Stimulated activated CD8-positive, alpha-beta memory T cell treated with anti-CD3 and anti-CD28 coated beads, Interleukin-15, amount 100 ng/mL, for 24 hours (primary cell): ENCODE measurements at places on chromosomes 2 and 18.

DNA sequence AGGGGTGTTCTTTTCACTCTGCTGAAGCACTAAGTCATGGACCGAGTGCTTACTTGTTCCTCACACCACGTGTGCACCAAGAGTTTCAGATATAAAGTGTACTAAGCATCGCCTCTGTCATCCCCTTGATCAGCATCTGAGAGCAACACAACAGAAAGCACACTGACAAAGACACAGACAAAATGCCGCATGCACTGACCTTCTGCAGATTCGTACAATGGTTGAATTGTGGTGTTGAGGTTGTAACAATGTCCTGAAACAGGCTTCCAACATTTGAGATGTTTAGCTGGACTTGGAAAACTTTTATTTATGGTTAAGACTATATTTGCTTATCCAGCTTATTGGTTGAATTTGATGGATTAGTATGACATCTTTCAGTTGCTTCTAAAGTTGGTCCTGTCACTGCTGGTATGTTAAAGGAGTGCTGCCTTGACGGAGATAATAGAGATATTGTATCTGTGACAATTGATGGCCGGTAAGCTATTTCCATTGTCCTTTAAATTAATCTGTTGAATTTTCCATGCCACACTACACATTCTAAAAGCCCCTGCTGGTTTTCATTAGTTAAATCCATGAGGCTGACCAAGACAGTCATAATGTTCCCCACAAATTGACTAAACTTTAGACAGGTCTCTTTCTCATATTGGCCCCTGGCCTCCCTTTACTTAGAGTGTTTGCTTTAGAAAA lies 99.9 kb downstream of the CBLN2 start:
- no peak for DNase-seq

- no peak for DNase-seq
Observed at GRCh38 chr2:56053679-56054078, 130.1 kb upstream of the EFEMP1 start.

GRCh38 chr18:36688020-36688965 lies 140.5 kb downstream of the TPGS2 start:
- DNase-seq = peak; percentile 6

DNA sequence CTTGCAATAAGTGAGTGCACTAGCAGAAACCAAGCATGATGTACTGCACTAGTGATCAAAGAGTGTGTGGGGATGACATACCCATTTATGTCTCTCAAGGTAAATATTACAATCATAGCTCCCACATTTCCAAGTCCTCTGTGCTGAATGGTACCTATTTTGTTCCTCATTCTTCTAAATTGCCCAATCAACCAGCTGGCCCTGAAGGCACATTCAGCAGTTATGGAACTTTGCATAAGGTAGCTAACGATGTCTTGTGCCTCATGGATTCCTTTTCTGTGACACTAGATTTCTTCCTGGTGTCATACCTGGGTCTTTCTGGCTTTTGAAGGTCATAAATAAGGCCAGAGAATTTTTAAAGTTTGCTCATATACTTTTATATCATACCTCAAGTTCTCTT lies 963.0 kb downstream of the SLC4A3 start:
- no peak for DNase-seq

GRCh38 chr2:128538396-128538795 lies 219.7 kb upstream of the HS6ST1 start:
- DNase-seq = no peak

DNA sequence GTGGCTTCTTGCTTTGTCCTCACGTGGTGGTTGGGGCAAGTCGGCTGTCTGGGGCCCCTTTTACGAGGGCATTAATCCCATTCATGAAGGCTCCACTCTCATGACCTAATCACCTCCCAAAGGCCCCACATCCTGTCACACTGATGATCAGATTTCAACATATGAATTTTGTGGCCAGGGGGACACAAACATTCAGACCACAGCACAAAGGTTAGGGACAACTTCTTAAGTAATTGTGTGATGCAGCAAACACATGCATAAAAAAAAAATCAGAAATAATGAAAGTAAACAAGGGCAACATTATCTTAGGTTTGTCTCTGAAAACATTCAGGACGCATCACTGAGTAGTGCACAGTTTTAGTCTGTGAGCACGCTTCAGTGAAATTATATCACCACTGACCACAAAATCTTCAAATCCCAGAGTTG lies 54.2 kb upstream of the FRZB start:
- DNase-seq = no peak

DNA sequence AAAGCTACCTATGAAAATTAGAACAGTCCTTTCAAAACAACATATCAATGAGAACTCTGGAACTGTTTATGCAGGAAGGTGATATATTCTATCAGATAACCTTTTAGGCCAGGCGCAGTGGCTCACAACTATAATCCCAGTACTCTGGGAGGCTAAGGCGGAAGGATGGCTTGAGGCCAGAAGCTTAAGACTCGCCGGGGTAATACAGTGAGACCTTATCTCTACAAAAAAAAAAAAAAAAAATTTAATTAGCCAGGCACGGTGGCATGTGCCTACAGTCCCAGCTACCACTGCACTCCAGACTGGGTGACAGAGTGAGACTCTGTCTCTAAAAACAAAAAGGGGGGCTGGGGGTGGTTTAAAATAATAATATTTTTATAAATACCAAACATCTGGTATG lies 77.9 kb downstream of the OSBPL1A start:
- DNase-seq = no peak

GRCh38 chr2:20226152-20226545 lies 1.2 kb upstream of the SDC1 start:
- no peak for DNase-seq

DNA sequence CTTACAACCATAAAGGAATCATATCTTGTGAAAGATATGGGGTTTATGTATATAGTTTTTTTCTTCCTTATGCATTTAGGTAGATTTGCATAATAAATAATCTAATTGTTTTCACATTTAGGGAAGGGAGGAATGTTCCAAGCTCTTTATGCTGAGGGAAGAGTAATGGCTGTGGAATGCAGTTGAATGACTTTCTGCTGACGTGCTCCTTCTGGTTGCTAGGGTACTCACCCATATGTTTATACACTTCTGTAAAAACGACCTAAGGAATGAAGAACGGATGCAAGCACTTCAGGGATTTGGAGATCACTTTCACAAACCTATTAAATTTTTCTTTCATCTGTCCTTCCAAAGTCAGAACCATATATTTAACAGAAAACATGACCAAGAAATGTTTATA lies 29.2 kb upstream of the PPP4R1 start:
- DNase-seq = no peak

DNA sequence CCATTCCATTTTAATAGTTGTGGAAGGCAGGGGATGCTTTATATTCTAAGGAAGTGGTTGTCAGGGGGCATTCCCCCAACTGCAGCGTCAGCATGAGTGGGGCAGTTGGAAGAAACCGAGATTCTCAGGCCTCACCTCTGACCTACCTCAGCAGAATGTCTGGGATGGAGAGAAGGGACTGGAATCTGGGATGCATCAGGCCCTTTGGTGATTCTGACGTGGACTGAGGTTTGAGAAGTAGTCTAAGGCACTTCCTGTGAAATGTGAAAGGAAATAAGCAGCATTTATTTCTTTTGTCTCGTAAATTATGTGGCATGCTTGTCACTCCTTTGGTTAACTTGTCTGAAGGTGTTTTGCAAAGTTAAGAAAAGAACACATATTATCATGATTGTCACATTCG lies 540.7 kb upstream of the NETO1 start:
- DNase-seq = no peak

DNA sequence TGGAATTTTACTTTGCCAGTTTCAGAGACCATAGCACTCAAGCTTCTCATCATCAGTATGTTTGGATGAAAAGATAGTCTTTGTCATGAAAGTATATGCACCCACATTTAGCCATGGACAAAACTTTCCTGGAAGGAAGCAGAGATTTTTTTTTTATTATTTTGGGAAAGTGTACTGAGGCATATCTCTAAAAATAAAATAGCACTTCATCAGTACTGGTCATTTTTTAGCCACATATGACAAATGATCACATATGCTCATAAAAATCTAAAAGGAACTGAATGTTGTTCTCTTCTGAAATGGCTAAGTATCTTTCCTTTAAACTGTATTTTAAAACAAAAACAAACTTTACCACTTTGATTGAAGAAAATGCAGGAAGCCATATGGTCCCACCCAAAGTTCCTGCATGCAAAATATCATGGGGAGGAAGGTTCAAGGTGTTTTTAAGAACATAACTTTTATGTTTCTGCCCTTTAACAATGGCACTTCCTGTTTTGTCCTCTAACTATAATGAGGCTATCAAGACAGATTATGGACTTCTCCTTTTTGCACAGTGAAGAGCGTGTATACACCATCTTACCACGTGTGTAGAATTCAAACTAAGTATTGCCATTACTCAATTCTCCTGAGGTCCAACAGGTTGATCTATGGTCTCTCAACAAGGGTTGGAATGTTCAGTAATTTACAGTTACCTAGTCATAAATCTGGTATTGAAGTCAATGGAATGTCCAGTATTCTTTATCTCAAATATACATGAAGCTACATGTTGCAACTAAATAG lies 77.1 kb upstream of the SLC39A10 start:
- no peak for DNase-seq

DNA sequence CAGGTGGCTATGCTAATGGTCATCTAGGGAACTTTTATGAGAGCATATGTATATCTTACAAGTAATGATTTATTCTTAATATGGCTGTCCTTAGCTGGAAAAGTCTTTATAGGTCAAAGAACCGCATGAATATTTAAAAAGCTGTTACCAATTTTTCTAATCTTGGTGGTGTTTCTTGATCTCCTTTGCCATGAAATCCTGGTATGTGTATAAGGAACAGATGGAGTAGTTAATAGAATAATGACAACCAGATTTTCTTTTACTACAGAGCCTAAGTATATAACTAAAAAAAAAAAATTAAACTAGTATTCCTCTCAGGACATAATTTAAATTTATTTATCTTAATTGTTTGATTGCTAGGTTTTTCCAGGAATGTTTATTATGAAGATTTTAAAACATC lies 74.5 kb downstream of the RHBDD1 start:
- DNase-seq = no peak

GRCh38 chr2:217810260-217810659 lies 192.5 kb downstream of the TNS1 start:
- no peak for DNase-seq

GRCh38 chr18:21281603-21282002 lies 39.6 kb downstream of the GREB1L start:
- DNase-seq = no peak

GRCh38 chr18:58241877-58242276 lies 197.9 kb downstream of the NEDD4L start:
- DNase-seq = no peak

DNA sequence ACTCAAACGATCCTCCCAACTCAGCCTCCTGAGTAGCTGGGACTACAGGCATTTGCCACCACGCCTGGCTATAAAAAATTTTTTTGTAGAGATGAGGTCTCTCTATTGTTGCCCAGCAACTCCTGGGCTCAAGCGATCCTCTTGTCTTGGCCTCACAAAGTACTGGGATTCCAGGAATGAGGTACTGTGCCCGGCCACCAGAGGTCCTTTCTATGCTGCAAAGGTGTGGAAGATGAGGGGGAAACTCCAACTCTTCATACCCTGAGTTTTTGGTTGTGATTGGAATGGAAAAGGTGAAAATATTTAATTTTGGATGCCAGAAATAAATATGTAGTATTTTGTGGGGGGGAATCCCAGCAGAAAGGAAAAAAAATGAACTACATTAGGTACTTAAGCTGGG lies 36.0 kb downstream of the MRPL33 start:
- no peak for DNase-seq

DNA sequence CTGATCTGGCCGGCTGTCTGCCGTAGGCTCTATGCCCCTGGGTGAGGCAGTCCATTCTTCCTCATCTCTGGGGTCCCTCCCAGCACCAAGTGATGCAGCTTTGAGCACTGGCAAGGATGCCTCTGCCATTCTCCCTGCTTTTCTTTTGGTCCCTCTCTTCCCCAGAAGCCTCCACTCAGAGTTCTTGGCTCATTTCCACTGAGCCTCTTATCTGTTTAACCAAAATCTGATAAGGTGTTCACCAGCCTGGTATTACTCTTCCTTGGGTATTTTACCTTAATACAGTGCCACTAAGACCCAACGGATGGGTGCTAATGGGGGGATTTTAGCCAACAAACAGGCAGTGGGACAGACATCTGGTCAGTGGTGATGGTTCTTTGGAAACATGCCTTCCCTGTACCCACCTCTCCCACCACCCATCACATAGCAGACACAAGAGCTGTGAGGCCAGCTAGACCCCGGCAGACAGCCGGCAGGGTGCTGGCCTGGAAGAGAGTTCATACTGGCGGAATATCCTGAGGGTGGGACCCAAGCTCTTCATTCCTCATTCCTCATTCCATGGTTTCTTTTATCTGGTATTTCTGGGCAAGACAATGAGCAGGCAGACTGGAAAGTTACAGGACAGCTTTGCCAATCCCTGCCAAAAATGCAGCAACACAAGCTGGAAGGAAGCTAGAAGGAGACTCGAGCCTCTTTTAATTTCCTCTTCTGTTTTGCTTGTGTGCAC lies 34.6 kb downstream of the ZBTB7C start:
- no peak for DNase-seq

- no peak for DNase-seq
Observed at GRCh38 chr18:63339920-63340484, 20.4 kb upstream of the BCL2 start.

DNA sequence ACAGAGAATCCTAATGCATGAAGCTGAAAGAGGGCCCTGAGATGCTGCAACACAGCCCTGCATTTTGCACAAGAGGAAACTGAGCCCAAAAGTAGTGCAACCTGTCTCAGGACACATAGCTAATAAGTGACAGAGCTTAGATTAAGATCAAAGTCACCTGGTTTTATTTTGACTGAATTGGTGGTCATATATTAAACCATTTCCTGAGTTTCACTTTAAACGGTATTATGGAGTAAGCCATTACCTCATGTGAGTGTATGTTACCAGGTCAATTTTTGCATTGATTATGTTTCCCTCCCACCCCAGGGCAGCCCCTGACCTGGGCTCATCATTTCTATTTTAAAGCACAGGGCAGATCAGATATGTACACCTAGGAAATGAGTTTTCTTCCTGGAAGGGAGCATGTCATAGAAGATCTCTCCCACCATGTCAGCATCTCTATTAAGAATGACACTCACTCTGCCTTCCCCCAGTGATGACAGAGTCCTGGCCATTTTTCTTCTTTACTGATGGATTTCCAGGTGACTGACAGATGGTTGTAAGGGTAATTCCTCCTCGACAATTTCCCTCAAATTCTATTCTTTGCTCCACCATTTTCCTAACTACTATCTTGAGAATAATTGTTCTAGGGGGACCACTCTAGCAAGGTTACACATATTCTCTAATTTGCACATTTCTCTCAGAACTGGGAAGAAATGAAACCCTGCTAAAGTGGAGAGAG lies 441.3 kb upstream of the SLC14A2 start:
- DNase-seq = no peak

GRCh38 chr2:133859578-133859977 lies 291.3 kb upstream of the NCKAP5 start:
- DNase-seq = no peak

DNA sequence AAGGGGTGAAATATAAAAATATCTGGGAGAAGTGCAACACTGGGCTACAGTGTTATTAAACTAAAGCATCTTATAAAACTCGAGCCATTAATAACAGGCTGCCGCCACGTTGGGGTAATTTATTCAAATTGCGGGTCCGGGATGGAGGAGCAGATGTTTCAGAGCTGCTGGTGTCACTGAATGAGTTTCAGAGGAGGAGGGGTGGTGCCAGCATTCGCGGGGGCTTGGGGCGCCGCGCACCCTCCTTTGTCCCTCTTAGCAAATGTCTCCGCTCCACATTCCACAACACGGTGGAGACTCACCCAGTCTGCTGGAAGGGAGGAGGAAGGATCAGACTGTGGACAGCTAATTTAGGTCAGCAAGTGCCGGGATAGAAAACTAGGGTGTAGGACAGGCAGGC lies 260.5 kb downstream of the CELF4 start:
- no peak for DNase-seq
